ENCODE measurements at places on chromosomes 12 and 14.

GRCh38 chr12:2607881-2608607 is 186.7 kb upstream of the FKBP4 start:
- no peak for ATAC-seq

DNA sequence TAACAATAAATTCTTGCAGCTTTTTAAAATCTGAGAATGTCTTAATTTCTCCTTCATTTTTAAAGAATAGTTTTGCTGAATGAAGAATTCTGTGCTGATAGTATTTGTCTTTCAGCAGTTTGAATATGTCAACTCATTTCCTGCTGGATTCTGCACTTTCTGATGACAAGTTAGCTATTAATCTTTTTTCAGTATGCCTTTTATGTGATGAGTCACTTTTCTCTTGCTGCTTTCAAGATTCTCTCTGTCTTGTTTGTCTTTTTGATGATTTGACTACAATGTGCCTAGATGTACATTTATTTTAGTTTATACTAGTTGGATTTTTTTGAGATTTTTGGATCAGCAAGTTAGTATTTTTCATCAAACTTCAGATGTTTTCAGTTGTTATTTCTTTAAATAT is 87.9 kb upstream of the AVPR1A start:
- no peak for ATAC-seq

- ATAC-seq, result no peak
These were observed 46.5 kb upstream of the PRIMA1 start for GRCh38 chr14:93834699-93835371.

DNA sequence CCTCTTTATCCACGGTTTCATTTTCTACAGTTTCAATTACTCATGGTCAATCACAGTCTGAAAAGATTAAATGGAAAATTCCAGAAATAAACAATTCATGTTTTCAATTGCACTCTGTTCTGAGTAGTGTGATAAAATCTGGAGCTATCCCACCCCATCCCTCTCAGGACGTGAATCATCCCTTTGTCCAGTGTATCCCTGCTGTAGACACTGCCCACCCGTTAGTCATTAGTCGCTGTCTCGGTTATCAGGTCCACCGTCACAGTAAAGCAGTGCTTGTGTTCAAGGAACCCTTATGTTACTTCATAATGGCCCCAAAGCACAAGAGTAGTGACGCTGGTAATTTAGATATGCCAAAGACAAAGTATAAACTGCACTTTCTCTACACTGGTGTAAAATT is 141.0 kb upstream of the LMNTD1 start:
- peak; percentile 87 for ATAC-seq

DNA sequence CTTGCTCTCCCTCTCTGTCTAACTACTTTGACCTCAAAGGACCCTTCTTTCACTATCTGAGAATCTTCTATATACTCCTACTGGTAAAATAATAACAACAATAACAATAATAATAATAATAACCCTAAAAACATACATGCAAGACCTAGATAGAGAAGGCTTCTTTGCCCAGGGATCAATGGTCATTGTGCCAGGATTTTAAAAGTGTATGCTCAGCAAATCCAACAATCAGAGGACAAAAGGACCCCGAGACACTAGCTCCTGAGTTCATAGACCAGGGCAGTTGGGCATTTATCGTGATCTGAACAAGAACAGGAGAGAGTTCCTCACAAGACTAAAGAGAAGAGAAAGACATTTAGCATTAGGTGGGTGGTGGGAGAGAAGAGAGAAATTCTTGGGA is 358.5 kb downstream of the DAD1 start:
- ATAC-seq, result no peak

DNA sequence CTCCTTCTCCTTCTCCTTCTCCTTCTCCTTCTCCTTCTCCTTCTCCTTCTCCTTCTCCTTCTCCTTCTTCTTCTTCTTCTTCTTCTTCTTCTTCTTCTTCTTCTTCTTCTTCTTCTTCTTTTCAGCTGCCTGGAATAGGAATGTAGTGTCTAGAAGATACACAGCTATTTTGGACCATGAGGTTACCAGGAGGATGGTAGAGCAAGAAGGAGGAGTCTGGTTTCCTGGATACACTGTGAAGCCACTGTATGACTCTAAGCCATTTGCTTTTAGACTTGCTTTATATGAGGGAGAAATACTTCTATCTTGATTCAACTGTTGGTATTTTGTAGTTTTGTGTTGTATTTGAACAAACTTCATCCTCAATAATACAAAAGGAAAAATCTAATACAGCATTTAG is 3.0 kb upstream of the MYBPC1 start:
- ATAC-seq, result no peak

GRCh38 chr12:120800665-120801064 is 75.0 kb downstream of the ACADS start:
- no peak for ATAC-seq

DNA sequence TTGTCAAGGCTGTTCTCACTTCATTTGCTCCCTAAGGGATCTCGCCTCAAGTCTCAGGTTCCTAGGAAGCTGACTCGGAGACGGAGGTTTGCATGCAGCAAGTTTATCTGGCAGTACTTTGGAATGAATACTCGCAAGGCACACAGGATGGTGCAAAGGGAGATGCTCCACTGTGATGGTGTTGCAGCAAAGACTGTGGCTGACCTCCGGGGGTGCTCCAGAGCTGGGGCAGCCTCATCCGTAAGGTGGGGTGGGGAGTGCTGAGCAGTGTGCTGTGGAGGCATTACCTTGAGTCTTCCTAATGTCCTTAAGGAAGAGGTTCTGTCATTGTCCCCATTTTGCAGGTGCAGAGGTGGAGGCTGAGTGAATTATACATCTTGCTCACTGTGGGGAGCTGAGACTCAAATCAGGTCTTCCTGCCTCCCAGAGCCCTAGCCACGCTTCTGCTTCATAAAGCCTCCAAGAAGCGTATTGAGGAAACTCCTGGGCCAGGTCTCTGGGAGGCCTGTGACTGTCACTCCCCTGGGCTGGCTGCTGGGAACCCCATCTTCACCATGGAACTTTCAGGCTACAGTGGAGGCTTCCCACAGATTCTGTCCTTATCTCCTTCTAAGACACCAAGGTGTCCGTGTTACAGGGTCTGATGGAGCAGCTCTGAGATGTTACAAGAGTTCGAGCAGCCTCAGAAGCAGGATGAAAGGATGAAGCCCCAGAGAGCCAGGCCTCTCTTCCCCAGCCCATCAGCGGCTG is 39.5 kb downstream of the GALNT16 start:
- ATAC-seq, result peak; percentile 84

GRCh38 chr14:44149597-44149996 is 357.5 kb downstream of the FSCB start:
- ATAC-seq, result no peak

GRCh38 chr12:111319600-111320257 is 49.2 kb downstream of the PHETA1 start:
- ATAC-seq, result no peak

DNA sequence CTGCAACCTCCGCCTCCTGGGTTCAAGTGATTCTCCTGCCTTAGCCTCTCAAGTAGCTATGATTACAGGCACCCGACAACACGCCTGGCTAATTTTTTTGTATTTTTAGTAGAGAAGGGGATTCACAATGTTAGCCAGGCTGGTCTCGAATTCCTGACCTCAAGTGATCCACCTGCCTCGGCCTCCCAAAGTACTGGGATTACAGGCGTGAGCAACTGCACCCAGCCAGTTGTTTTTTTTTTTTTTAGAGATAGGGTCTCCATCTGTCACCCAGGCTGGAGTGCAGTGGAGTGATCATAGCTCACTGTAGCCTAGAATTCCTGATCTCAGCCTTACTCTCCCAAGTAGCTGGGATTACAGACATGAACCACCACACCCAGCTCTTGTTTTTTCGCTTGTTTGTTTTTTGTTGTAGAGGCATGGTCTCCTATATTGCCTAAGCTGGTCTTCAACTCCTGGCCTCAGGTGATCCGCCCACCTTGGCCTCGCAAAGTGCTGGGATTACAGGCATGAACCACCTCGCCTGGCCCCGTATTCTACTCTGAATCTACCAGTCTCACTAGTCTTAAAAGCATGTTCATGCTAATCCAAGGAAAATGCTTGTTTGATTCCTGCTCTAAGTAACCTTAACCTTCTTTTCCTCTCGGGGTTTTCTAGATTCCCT is 31.7 kb upstream of the STRN3 start:
- ATAC-seq, result no peak

GRCh38 chr12:75658901-75659823 is 147.8 kb upstream of the KRR1 start:
- ATAC-seq, result peak; percentile 82

DNA sequence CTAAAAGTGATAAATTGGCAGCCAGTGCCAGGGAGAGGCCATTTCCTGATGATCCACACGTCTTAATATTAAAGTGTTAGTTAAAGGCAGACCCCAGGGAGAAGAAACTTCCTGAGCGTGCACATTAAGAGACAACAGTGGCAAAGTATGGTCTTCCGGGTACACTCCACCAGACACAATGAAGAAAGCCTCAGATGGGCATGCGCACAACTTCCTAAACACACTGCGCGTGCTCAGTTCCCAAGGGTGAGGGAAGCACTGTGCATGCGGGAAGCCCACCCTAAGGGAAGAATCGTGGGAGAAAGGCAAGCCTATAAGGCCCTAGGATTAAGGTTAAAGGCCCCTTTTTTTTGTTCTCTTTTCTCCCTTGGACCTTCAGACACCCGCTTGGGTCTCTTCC is 140.7 kb upstream of the CDKN3 start:
- no peak for ATAC-seq

DNA sequence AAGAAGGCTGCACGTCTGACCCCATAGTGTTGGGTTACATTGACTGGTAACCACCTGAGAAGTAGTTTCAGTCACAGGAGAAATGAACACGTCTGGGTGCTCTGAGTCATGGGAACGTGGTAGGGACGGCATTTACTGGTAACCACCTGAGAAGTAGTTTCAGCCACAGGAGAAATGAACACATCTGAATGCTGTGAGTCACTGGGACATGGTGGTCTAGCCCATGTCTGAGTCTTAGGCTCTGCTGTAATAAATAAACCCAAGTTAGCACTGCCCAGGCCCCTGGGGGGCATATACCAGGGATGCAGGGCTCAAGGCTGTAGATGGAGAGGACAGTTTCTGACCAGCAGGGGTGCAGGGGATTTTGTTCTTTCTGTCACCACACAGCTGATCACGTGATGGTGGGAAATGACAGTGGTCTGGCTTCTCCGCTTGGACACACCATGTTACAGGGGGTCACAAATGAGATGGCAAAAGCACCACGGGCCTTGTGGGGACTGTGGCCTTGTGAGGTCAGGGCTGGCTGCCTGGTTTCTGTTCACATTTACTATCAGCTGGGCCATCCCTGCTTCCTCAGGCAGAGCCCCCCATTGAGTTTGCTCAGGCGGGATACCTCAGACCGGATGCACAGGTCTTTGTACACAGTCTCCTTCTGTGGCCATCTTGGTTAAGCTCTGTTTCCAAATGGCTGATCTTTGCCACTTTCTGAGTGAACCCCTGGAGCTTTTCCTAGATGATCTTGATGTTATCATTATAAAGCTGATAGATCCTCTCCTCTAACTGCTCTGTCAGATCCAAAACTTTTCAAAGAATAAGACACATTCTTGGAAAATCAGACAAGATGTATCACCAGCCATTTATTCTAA is 9.8 kb upstream of the C12orf42 start:
- no peak for ATAC-seq

DNA sequence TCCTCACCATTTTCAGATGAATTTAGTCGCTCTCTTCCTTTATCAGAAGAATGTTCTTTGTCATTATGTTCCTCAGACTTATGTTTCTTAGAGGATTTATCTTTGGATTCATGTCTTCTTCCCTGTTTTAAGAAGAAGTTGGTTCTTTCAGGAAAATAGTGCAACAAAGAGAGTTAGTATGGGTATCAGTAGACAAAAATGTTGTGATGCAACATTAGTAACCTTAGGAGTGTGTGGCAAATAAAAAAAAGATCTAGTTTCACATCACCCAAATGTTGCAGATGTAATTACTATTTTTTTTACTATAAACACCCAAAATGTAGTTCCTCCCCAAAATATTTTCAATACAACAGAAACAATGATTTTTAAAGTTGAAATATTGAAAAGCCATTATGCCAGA is 7.8 kb downstream of the RSRC2 start:
- ATAC-seq, result no peak

DNA sequence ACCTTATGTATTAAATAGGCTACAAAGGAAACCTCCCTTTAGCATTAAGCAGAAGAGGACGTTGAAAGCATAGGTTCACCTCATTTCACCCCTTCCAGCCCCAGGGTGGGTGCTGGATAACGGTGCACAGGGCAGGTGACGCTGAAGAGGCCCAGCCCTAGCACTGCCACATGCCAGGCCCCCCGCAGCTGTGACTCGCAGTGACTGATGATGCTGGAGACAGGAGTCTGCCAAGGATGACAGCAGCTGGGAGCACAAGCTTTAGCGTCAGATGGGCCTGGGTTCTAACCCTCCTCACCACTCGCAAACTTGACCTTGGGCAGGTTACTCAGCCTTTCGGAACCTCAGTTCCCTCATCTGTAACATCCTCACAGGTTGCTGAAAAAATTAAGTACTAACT is 76.7 kb downstream of the TBK1 start:
- ATAC-seq, result no peak

DNA sequence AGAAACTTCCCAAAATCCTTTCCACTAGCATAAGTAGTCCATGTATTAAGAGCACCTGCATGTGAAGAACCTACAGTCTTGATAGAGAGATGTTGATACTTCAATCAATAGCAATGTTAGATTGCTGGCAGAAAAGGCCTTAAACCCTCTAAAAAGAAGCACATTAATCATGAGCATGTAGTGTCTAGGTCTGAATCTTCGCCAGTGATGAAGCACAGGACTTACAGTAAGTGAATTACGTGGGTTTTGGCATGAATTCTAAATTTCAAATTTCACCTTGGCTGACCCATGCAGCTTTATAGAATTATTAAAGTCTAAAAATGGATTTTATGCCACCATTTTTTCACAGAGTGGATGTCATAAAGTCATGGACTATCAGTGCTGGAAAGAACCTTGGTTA is 791.6 kb upstream of the NOVA1 start:
- peak; percentile 50 for ATAC-seq

GRCh38 chr14:101877766-101878165 is 86.6 kb upstream of the DYNC1H1 start:
- no peak for ATAC-seq

DNA sequence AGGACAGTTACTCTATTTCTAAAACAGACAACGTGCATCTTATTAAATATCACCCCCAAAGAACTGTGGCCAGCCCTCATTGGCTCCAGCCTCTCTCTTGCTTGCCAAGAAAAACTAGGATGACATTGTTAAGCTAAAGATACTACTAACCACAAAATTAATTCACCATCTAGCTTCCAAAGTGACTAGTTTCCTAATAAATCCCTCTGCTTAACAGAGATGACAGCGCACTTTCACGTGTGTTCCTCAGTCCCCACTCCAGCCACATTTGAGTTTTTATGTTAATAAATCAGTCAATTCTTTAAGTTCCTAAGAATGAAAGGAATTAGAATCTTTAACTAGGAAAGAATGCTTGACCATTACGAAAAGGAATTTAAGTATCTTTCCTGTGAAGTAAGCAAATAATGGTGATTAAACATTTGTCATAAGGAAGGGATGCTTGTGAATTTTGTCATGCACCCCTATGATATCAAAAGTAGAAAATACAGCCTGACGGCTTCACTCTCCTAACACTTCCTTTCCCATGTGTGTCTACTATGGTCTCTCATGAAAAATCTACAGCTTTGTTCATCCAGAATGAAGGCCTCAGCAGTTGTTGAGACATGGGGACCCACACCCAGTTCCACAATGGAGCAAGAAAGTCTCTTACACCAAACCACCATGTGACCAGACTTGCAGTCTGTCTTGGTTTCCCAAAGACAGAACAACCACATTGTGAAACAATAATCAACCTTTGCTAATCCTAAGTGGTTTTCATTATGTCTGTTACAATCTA is 8.1 kb downstream of the CORO1C start:
- peak; percentile 77 for ATAC-seq

GRCh38 chr12:119721306-119721705 is 53.4 kb downstream of the PRKAB1 start:
- ATAC-seq, result no peak
